A549 treated with AZD2906 at 1 μM for 4 hours (cell line): ENCODE measurements at places on chromosomes 7 and 10. TPM values are rescaled to one million over a fixed set of nuclear protein-coding genes. Genes with fewer than 3 reads are reported as not detected.

Gene TWIST1
- total RNA-seq = 1.4 to 3.7 TPM (median 3.3 TPM) in 5 replicates

Gene KIAA1549
- total RNA-seq = 5.1 to 6.0 TPM (median 5.3 TPM) in 5 replicates

Gene ITPRID1
- not detected in 5 replicates for total RNA-seq

Gene FFAR4
- 0.04 to 0.14 TPM (median 0.09 TPM) in 5 replicates for total RNA-seq

Gene OR13A1
- total RNA-seq = 0.06 TPM in 1 of 5 replicates, not detected in the others

Gene SH2B2
- total RNA-seq = 1.5 to 3.7 TPM (median 3.2 TPM) in 5 replicates
